NCI-H69 (cell line): ENCODE measurements at places on chromosomes 3 and 15.

DNA sequence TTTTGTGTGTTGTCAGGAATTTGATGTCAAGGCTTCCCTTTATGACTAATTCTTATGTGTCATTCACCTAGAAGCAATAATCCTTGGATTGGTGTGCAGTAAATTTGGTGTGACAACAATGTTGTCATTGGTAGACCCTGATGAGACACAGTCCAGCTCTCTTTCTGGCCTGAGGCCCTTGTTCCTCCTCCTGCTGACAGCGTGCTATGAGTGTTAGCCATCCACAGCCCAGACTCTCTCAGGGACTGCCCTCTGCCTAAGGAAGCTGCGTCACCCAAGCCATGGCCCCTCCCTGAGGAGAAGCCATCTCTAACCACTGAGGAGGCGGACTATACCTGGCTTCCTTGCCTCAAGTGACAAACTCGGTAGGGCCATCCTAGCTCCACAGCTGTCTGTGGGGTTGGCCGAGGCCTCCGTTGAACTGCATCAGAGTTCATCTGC is 13.3 kb upstream of the TM4SF1 start:
- no peak for DNase-seq

DNA sequence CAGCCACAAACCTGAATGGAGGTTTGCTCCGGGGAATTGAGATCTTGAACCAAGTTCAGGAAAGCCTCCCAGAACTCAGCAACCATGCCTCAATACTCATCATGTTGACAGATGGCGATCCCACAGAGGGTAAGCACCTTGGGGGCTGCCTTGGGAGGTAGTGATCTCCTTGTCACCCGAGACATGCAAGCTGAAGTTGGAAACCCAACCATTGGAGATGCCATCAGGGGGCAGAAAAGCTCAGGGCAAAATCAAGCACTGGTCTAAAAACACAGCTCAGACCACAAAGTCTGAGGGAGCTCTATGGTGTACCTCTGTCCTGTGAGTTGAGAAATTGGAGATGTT is 5.8 kb downstream of the ITIH1 start:
- no peak for DNase-seq

- no peak for DNase-seq
These were observed 26.8 kb downstream of the EOGT start for GRCh38 chr3:68986496-68987208.

DNA sequence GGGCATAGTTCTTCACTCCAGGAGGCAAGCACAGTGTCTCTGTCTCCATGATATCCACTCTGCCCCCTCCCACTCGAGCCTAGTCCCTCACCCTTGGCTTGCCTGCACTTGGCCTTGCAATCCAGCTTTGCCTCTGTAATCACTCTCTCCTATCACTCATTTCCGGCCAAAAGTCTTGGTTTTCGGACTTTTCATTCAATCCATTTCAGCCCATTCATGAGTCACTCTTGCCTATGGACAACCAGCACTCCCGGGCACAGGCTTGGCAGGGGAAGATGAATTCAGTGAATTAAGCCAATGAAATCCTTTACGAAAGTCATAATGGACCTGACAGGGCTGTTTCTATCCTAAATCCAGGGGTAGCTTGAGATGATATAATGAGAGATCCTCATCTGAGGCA is 21.7 kb downstream of the DAZL start:
- no peak for DNase-seq

- DNase-seq: peak; percentile 95
These were observed 161.8 kb upstream of the TBL1XR1 start for GRCh38 chr3:177358977-177359592.

GRCh38 chr15:50815958-50816590 is 50.6 kb upstream of the SPPL2A start:
- peak; percentile 71 for DNase-seq

DNA sequence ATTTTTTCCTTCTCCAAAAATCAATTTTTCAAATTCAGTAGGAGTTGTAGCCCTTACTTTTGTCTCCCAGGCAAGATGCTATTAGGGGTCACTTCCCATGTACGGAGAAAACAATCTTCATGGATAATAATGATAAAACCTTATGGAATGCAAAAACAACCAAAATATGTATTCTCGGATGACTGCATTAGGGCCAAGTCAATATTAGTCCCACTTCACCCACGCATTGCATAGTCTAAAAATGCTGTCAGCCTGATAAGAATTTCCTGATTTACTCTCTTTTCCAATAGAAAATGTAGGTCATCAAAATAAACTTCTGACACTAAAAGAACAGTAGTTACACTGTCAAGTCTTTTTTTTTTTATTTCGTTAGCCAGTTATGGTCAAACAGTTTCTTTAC is 2.7 kb downstream of the VGLL3 start:
- DNase-seq: no peak

GRCh38 chr3:194281766-194282165 is 69.4 kb downstream of the CPN2 start:
- no peak for DNase-seq

DNA sequence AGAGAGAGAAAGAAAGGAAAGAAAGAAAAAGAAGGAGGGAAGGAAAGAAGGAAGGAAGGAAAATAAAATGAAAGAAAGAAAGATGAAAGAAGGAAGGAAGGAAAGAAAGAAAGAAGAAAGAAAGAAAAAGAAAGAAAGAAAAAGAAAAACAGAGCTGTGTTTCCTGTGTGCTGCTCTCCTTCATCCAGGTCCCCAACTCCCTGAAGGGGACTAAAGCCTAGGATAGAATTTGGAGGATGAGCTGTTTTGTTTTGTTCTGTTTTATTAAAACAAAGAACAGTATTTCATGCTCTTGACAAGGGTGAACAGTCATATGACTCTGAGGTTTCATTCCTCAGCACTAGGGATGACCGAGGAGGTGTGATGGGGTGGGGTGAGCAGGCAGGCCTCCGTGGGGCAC is 164.8 kb upstream of the NDN start:
- DNase-seq: no peak

GRCh38 chr15:71458089-71458660 is 342.9 kb downstream of the THSD4 start:
- no peak for DNase-seq

GRCh38 chr15:39154227-39154638 is 426.6 kb upstream of the THBS1 start:
- no peak for DNase-seq
